ENCODE measurements at places on chromosomes 7 and 10.

DNA sequence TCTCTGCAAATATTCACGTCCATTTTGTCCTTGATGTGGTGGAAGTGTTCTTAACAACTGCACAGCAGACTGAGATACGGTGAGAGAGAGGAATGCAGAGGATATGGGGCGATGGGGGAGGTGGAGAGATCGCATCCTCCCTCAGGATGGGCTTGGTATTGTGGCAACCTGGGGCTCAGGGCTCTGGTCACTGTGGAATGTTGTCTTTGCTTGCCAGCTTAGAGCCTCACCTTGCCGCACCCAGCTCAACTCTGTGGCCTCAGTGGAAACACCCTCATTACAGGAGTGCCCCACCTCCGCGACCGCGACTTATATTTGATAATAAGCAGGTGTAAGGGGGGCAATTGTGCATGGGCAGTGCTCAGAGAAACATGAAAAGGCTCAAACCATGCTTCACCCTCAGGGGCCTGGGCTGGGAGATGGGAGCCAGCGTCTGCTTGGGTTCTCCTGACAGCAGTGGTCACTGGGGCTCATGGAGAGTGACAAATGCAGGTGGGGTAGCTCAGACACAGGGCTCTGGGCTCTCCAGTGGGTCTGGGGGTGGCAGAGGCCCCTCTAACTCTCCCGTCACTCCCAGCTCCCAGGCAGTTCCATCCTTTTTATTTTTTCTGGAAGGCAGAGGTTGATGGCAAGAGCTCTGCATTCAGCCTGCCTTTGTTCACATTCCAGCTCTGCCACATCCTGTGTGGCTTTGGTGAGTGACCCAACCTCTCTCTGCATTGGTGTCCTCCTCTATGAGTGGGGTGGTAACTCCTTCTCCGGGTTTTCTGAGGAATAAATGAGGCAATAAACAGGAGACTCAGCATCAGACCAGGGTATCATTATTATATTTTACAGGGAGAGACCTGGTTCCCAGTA is 43.1 kb upstream of the EMX2 start:
- no peak for DNase-seq

GRCh38 chr7:127667017-127667670 is 15.2 kb downstream of the SND1 start:
- DNase-seq, result peak; percentile 47

GRCh38 chr7:121582258-121582657 is 186.2 kb upstream of the FAM3C start:
- no peak for DNase-seq

DNA sequence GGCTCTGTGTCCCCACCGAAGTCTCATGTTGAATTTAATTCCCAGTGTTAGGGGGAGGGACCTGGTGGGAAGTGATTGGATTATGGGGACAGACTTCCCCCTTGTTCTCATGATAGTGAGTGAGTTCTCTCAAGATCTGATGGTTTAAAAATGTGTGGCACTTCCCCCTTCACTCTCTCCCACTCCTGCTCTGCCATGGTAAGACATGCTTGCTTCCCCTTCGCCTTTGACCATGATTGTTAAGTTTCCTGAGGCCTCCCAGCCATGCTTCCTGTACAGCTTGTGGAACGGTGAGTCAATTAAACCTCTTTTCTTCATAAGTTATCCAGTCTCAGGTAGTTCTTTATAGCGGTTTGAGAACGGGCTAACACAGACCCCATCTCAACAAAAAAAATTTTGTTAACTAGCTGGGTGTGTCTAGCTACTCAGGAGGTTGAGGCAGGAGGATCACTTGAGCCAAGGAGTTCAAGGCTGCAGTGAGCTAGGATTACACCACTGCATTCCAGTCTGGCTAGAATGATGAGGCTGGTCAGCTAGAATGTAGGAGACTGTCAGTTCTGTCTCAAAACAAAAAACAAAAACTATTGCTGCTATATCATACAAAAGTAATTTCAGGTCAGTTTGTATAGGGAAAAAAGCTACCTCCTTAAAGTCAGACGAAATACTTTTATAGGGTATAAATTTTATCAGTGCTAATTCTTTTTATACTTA is 57.7 kb downstream of the ATAD1 start:
- peak; percentile 81 for DNase-seq

GRCh38 chr10:84204122-84204521 is 9.8 kb downstream of the CDHR1 start:
- DNase-seq, result no peak

DNA sequence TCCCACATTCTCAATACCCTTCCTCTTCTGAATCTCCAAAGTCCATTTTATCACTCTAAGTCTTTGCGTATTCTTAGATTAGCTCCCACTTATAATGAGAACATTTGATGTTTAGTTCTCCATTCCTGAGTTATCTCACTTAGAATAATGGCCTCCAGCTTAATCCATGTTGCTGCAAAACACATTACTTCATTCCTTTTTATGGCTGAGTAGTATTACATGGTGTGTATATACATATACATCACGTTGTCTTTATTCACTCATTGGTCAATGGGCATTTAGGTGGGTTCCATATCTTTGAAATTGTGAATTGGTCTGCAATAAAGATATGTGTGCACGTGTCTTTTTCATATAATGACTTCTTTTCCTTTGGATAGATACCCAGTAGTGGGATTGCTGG is 32.3 kb downstream of the GPR22 start:
- peak; percentile 5 for DNase-seq

- DNase-seq, result no peak
Observed at GRCh38 chr7:46444256-46444655, 523.2 kb upstream of the IGFBP3 start.

- DNase-seq, result peak; percentile 91
Observed at GRCh38 chr10:28661035-28661434, 16.3 kb upstream of the BAMBI start.

DNA sequence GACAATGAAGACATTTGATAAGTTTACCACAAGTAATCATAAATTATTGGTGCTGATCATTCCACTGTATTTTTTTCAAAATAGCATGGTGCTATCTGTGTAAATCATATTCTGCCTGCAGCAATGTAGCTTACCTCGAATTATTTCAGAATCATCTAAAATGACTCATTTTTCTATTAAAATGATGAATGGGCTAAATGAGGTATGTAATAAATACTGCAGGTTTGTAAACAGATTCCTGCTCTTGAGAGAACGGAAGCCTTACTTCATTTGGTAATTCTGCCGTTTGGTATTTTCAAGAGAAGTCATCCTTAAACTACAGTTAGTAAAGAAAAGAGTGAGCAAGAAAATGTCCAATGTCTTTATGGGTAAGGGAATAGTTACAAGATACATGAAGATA is 115.9 kb downstream of the CHCHD3 start:
- peak; percentile 68 for DNase-seq

- peak; percentile 35 for DNase-seq
Observed at GRCh38 chr7:18575622-18576572, 80.3 kb downstream of the HDAC9 start.

DNA sequence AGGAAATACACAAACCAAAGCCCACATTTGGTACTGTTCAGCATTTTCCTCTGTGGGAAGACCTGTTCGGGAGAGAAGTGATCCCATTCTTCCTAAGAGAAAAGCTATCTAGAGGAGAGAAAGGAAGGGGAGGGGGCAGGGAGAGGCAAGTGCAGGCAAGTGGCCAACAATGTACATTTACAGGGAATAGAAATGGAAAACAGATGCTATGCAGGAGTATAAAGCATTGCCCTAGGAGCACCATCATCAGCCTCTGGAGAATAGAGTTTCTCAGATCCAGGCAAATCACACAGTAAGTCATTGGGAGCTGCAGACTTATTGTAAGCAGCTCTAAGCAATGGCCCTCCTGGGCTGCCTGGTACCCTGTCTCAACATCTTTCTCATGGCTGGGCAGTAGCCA is 424.4 kb upstream of the AUTS2 start:
- DNase-seq, result no peak

- peak; percentile 78 for DNase-seq
Observed at GRCh38 chr7:5693529-5693928, 87.9 kb downstream of the RNF216 start.

- DNase-seq, result peak; percentile 36
Observed at GRCh38 chr7:42460933-42461332, 223.9 kb upstream of the GLI3 start.

DNA sequence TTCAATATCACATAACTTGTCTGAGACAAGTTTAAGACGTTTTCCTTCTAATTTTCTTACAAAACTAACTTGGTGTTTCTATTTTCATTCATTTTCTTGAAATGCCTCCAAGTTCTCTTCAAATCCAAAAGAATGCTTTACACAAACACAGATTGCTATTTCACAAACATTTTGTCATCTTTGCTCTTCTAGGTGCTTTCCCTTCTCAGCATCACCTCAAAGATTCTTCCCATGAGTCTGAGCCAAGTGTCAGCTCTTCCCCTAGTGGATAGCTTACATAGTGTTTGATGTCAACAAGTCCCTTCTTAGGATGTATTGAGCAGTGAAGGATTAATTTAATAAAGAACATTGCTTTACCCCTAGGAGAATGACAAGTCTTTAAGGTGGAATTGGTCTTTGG is 38.1 kb upstream of the SEMA3A start:
- peak; percentile 77 for DNase-seq

- no peak for DNase-seq
Observed at GRCh38 chr10:74099836-74100235, 50.8 kb downstream of the AP3M1 start.

GRCh38 chr10:10758306-10758705 is 259.4 kb upstream of the CELF2 start:
- DNase-seq, result no peak

- DNase-seq, result no peak
Observed at GRCh38 chr7:2654059-2654458, 22.3 kb downstream of the TTYH3 start.

DNA sequence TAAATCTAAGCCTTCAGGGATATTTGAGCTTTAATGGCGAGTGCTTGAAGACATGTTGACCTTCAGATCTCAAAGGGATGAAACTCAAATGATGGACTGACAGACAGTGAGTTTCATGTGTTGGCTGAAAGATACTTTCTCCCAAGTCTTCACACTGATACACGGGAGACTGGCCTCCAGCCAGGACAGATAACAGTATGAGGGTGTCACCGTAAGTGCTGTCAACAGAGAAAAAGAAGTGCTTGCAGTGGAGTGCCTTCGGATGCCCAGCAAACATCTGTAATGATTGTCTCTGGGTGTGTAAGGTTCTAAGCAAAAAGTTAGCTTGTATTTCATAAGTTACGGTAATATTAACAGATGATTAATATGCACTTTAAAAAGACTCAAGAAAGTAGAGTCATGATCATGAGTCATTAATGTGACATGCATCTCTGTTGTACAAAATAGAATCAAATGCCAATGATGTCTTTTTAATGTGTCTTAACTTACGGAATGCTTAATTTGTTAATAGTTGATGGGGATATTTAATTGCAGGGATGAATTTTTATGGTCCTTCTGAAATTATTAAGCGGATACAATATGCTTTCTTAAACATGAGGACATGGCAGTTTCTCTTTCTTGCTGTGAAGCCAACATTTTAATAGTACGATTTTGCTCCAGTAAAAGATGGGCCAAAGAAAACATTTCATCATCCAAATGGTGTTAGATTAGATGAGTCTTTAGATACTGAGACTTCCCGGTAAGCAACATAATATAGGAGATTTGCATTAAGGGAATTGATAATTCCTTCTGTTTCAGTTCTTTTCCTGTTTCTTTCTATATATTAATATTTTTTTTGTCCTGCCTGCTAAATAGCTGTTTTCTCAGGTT is 292.5 kb downstream of the GALNT17 start:
- DNase-seq, result no peak

GRCh38 chr7:116316838-116317628 is 106.7 kb downstream of the TES start:
- peak; percentile 99 for DNase-seq

DNA sequence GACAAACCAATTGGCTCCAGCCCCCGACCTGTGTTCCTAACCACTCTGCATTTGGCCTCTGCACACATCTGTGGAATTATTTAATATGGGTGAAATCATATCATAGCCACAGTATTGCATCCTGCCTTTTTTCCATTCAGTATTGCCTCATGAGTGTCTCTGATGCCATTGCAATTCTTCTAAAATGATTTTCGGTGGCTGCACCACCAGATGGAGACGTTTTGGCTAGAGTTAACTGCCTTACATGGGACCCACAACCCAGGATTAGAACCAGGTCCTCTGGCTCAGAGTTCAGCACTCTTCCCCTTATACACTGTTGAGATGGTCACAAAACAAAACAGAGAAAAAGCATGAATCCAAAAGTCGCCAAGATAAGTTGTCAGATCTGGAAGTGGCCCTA is 180.8 kb downstream of the EMX2 start:
- no peak for DNase-seq

GRCh38 chr10:3203016-3203811 is 30.6 kb upstream of the PITRM1 start:
- no peak for DNase-seq

- DNase-seq, result no peak
Observed at GRCh38 chr7:130301501-130302020, 8.6 kb downstream of the CPA4 start.

DNA sequence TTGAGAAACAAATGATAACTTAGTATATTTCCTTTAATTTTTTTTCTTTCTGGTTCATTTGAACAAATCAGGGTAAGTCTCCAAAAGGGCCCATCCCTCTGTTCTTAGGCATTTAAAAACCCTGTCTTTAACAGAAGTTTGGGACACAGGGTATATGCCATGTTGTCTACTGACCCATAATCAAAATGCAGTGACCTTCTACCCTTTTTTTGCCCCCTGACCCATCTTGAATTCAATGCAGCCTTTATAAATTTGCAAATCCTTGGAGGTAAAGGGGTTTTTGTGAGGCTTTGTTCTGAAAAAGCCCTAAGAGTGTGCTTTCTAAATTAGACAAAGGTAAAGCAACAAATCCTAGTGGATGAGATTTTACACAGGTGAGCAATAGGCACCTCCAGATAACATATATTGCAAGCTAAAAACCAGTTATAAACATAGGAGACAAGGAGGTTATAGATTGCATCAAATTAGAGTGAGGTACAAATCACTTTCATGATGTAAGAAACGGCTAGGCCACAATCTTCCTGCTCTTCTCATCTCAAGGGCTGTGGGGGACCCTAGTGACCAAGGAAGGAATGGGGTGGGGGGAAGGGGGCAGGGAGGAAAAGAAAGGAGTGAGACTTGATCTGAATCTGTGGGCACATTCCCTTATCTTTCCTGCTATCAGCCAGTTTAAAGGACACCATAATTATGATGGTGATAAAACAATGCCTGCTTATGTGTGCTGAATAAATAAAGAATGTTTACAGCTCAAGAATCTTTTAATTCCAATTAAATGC is 2.7 kb downstream of the SKIDA1 start:
- no peak for DNase-seq

GRCh38 chr10:9670911-9671310 is 1346.8 kb upstream of the CELF2 start:
- DNase-seq, result peak; percentile 60

Data from amniotic epithelial cell (primary cell).